ENCODE measurements at places on chromosomes 16 and 17. TPM values are rescaled to one million over a fixed set of nuclear protein-coding genes. Genes with fewer than 3 reads are reported as not detected.

DNA sequence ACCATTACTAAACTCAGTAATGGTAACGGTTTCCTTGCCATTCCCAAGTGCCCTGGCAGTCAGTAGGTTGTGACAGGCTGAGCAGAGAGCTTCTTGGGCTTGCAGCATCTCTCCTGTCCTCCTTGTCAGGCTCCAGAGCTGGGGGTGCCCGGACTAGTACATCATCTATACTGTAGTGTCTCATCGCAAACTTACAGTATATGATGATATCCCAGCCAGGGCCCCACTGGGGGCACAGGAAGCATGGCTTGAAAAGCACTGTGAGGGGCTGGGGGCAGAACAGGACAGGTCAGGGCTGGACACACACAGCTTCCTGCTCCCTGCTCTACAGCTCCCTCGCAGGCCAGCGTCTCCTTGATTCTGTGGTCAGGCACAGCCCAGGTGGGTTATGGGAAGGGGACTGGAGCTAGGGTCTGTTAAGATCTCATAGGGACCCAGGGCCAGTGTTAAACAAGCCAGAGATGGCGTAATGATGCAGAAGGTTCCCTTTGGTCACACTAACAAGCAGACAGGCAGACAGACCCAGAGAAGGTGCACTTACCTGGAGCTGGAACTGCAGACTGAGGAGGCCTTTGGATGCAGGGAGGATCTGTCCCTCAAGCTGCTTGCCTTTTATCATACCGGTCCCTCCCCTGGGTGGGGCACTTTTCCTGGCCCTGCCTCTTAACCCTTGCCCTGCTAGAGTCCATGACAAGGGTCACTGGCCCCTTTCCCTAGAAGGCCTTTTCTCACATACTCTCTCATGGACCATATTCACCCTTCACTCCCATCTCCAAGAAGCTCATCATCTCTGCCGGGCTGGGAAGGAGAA, 6.8 kb downstream of the ERAL1 start:
- DNase-seq: no peak

DNA sequence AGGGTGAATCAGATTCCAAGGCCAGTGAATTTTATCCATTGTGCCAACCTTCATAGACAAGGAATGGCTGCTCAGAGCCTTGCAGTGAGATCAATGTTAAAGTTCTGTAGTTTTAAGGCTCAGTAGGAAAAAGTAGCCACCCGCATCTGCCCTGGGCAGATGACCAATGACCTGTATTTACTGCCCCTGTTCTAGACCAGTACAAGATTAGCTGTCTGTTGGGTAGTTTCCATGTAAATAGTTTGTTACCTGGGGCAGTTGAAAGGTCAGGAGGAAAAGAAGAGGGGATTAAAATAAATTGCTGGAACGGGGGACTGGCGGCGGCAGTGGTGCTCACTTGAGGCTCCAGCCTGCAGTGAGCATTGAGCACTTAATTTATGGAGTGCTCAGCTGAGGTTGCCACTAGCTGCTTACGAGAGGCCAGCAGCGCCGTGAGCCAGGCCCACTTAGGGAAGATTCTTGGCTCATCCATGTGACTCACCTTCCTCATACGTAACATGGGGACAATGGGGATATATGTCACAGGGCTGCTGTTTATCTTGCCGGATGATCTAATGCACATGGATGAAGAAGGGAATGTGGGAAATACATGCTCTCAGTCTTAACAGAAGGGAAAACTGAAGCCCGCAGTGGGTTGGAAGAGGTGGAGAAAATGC, 10.7 kb upstream of the NOS2 start:
- no peak for DNase-seq

- DNase-seq: no peak
Observed at GRCh38 chr17:78736526-78737079, 45.5 kb downstream of the CYTH1 start.

- DNase-seq: no peak
Observed at GRCh38 chr17:83090444-83091256, 11.2 kb downstream of the METRNL start.

DNA sequence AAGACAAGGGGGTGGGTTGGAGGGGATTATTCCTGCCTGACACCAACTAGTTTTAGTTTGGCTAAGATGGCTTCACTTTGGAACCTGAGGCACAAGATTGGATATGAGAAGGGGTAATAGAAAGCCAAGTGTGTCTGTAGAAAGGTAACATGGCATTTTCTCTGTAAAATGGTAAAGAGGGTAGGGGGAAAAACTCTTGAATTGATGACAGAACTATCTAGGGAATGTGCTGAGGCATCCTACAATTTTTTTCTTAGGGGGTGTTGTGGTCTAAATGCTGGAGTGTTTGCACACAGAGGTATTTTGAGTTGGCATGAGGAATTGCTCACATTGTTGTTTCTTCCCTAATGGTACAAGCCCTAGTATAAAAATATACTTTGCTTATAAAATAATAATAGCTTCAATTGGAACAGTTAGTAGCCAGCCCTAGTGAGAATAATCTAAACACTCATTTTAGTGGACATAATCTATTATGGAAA, 25.8 kb downstream of the YPEL2 start:
- DNase-seq: no peak

DNA sequence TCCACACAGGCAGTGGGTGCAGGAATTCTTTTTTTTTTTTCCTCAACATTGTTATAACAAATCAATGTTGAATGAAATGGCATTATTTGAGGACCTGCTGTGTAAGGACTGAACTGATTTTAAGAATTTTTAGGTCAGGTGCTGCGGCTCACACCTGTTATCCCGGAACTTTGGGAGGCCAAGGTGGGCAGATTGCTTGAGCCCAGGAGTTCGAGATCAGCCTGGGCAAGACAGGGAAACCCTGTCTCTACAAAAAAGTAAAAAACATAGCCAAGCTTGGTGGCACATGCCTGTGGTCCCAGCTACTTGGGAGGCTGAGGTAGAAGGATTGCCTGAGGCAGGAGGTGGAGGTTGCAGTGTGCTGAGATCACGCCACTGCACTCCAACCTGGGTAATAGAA, 12.4 kb downstream of the MPRIP start:
- no peak for DNase-seq

DNA sequence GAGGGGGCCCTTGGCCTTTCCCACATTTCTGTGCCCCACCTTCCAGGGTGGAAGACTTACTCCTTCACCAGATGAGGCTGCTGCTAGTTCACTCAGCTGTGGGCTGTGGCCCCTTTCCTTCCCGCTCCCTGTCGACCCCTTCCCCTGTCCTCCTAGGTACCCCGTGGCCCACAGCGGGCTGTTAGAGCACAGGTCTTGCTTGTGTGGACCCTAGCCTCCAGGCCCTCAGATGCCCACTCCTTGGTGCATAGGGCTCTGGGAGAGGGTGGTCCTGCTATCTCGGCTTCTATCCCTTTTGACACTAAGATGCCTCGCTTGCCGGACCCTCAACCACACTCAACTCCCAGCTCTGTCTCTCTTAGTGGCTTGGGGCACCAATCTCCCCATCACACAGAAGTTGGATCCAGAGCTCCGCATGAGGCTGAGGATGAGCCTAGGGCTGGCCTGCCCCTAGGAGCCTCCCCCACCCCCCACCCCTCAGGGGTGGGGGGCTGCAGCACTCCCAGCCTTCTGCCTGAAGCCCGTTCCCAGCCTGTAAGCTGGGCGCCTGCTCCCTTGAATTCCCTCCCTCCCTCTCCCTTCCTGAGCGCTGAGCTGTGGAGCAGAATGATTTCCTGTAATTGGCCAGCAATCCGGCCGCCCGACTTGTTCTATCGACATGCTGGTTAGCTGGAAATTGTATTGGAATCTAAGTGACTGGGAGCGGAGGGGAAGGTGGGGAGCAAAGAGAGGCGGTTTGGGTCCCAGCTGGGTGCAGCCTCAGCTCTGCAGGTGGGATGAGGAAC, 30.9 kb downstream of the DCAKD start:
- peak; percentile 20 for DNase-seq

DNA sequence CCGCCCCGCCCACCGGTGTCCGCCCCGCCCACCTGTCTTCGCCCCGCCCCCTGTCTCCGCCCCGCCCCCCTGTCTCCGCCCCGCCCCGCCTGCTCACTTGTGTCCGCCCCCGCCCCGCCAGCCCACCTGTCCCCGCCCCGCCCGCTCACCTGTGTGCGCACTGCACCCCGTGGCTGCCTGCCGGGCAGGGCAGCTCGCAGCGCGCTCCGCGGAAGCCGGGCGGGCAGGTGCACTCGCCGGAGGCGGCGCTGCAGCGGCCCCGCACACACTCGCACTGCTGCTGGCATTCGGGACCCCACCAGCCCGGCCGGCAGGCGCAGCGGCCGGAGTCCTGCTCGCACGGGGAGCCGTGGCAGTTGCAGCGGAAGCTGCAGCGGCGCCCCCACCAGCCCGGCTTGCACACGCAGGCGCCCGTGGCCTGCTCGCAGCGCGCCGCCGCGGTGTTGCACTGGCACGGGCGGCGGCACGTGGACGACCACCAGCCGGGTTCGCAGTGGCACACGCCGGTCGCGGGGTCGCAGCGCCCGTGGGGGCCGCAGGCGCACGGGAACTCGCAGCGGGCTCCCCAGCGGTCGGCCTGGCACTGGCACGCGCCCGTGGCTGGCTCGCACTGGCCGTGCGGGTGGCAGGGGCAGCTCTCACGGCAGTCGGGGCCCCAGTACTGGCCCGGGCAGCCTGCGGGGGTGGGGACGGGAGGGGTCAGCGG, 2.1 kb downstream of the SCARF1 start:
- DNase-seq: no peak

- no peak for DNase-seq
Observed at GRCh38 chr17:75635610-75636202, 2.5 kb downstream of the SMIM5 start.

DNA sequence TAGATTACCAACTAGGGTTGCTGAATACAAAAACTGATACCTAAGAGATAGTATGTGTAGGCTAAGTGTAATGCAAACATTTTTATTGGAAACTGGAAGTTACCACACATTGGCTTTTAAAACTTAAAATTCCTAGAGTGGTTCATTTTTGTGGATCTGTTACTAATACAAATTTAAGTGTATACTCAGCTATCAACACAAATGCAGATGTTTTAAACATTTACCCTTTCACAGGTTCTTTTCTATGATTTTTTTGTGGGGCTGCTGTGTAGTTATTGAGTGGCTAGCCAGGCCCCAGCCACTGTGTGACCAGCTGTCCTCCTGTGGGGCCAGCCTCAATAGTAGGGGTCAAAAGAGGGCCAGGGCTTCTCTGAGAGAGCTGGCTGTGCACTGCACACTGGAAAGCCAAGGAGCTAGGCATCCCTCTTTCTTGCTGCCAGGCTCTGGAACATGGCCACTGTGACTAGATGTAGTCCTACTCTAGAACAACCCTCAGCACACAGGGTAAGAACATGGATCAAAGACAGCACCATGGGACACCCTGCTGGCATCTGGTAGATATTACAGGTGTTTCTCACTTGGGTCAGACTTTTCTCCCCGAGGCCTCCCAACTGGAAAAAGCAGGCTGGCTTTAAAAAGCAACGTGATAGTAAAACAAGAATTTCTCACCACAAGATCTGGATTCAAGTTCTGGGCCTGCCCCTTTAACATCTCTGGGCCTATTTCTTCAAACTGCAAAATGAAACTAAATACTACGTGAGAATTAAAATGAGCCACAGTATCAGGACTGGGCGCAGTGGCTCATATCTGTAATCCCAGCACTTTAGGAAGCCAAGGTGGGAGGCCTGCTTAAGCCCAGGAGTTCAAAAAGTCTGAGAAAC, 7.3 kb upstream of the VEZF1 start:
- peak; percentile 37 for DNase-seq

GRCh38 chr17:74960570-74961342, 11.8 kb downstream of the HID1 start:
- no peak for DNase-seq

Gene CD300LB
- not detected for total RNA-seq

Gene RASD1
- total RNA-seq: 9.2 TPM

Gene SPIRE2
- total RNA-seq: 17.0 TPM
